Thoracic aorta (tissue), 2 donors: ENCODE measurements at places on chromosomes 4 and X.

DNA sequence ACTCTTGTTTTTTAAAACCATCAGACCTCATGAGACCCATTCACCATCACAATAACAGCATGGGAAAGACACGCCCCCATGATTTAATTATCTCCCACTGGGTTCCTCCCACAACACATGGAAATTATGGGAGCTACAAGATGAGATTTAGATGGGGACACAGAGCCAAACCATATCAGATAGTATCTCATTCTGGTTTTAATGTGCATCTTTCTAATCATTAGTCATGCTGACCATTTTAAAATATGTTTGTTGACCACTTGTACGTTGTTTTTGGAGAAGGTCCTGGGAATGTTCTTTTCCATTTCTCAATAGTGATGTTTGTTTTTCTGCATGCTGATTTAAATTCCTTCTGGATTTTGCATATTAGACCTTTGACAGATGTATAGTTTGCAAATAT, 119.0 kb downstream of the RTL3 start:
- H3K36me3 ChIP-seq, result no peaks in the 10 kb centered on the region
- no peak for DNase-seq
- H3K27me3 ChIP-seq, result no peaks in the 10 kb centered on the region

DNA sequence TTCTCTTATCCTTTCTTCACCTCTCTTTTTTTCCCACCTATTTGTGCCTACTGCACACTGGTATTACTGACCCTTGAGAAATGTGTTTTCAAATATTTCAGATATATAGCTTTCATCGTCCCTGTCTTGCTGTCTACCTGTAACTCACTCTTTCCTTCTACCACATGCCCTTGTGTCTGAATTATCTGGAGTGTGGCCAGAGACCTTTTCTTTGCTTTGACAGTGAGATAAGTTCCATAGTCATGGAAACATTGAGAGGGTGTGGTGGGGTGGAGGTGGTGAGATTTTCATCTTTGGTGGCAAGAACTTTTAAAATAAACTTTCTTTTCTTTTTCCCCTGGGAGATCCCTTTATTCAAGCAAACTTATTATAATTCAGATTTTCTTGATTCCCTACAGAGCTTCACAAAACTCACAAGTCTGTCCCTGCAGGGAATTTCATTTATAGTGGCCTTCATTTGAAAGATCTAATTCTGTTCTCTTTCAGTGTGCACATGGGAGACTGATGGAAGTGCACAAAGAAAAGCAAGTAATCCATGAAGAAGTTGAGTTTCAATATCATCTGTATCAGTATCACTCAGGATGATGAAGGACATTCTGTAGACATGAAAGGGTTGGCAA, 95.7 kb downstream of the SH2D1A start:
- no peaks in the 10 kb centered on the region for H3K4me1 ChIP-seq
- DNase-seq, result no peak
- no peaks in the 10 kb centered on the region for H3K36me3 ChIP-seq
- no peaks in the 10 kb centered on the region for H3K27me3 ChIP-seq
- no peak overlapping the region for H3K27ac ChIP-seq

DNA sequence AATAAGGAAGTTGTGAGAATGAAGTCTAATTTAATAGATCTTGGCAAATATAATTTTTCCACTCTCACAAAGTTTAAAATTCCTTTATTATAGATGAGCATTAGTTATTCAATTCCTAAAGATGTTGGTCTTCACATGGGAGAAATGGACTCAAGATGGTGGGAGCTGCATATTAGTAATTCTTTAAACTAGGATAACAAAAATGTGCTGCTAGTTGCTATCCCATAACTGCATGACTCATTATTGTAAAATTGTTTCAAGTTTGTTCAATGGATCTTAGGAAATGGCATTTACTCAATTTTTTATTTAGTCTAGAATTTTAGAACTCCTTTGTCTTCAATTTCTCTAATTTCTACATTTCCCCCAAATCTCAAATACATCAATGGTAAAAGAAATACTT, 155.8 kb downstream of the ATP10D start:
- no peak overlapping the region for H3K4me3 ChIP-seq
- no peak overlapping the region for H3K27ac ChIP-seq
- no peaks in the 10 kb centered on the region for H3K27me3 ChIP-seq
- no peak for DNase-seq
- no peaks in the 10 kb centered on the region for H3K4me1 ChIP-seq

DNA sequence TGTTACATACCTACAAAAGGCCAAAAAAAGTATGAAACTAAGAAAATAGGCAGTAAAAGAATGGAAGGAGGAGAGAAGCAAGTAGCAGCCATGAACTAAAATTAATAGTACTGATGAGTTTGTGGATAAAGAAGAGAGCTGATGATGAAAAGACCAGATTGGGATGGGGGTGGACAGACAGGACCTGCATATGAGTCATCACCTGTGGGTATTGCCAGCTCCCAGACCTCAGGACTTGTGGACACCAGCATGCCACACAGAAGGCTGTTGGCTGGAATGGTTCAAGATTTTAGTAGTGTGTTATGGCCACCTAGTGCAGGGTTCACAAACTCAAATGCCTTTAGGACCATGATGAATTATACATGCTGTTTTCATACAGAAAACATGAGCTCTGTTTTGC, 58.9 kb downstream of the ARX start:
- no peaks in the 10 kb centered on the region for H3K4me1 ChIP-seq
- no peak for DNase-seq
- H3K4me3 ChIP-seq, result no peak overlapping the region
- H3K36me3 ChIP-seq, result no peaks in the 10 kb centered on the region
- no peaks in the 10 kb centered on the region for H3K27me3 ChIP-seq

- H3K4me3 ChIP-seq, result no peak overlapping the region
- no peaks in the 10 kb centered on the region for H3K27me3 ChIP-seq
- H3K36me3 ChIP-seq, result no peaks in the 10 kb centered on the region
- H3K4me1 ChIP-seq, result no peaks in the 10 kb centered on the region
- no peak overlapping the region for H3K27ac ChIP-seq
Measured at GRCh38 chr4:3868211-3869173, 102.3 kb downstream of the ADRA2C start.

- no peaks in the 10 kb centered on the region for H3K4me1 ChIP-seq
- H3K4me3 ChIP-seq, result no peak overlapping the region
- no peaks in the 10 kb centered on the region for H3K27me3 ChIP-seq
- H3K27ac ChIP-seq, result no peak overlapping the region
- no peaks in the 10 kb centered on the region for H3K36me3 ChIP-seq
Measured at GRCh38 chr4:117249333-117249732, 164.0 kb upstream of the TRAM1L1 start.
